ENCODE measurements at places on chromosomes 11 and 22.

- DNase-seq = no peak
Observed at GRCh38 chr11:2315395-2316168, 13.8 kb downstream of the TSPAN32 start.

GRCh38 chr11:10322401-10322800 lies 17.5 kb downstream of the ADM start:
- no peak for DNase-seq

DNA sequence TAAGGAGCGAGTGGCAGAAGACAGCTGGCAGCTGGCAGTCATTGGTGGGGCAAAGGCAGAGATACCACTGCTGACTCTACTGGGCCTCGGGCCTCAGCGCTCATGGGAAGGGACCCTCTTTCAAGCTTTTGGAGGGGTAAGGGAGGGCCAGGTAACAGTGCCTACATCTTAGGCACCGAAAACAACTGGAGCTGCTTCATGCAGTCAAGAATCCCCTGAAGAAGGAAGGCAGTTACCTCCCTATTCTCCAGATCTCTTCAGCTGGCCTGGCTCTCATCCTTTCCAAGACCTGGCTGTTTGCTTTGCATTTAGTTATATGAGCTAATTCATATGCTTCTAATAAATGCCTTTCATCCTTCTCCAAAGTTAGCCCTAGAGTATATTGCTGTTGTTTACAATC lies 15.8 kb upstream of the ZNF74 start:
- DNase-seq = no peak

- no peak for DNase-seq
Observed at GRCh38 chr22:37522482-37522881, 3.3 kb upstream of the CARD10 start.

GRCh38 chr22:31398231-31398630 lies 1.2 kb upstream of the DRG1 start:
- no peak for DNase-seq

- no peak for DNase-seq
Observed at GRCh38 chr11:46697303-46697702, 3.1 kb downstream of the ARHGAP1 start.

DNA sequence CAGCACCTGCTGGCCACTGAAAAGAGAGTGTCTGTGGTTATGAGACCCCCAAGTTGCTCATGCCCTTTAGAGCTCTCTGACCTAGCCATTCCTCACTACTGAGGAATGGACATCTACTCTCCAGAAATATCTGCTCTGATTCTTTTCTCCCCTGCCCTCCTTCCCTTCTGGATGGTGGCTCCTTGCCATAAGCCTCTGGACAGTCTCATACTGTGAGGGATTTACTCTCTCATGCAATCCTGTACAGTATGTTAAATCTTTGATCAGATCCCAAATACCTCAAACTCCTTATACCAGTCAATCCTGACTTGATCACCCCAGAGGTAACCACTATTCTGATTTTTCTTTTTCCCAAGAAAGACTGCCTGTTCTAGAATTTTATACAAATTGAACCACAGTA lies 80.7 kb downstream of the ARHGAP20 start:
- no peak for DNase-seq

GRCh38 chr11:96338910-96339705 lies 3.9 kb downstream of the MAML2 start:
- peak; percentile 52 for DNase-seq

DNA sequence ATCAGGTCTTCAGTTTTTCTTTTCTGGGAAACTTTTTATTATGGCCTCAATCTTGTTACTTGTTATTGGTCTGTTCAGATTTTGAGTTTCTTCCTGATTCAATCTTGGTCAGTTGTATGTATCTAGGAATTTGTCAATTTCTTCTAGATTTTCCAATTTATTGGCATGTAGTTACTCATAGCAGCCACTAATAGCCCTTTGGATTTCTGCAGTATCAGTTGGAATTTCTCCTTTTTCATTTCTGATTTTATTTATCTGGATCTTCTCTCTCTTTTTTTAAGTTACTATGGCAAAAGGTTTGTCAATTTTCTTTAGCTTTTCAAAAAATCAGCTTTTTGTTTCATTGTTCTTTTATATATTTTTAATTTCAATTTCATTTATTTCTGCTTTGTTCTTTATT lies 419.6 kb upstream of the KIRREL3 start:
- DNase-seq = no peak

- no peak for DNase-seq
Observed at GRCh38 chr11:129440028-129440713, 64.5 kb downstream of the BARX2 start.

DNA sequence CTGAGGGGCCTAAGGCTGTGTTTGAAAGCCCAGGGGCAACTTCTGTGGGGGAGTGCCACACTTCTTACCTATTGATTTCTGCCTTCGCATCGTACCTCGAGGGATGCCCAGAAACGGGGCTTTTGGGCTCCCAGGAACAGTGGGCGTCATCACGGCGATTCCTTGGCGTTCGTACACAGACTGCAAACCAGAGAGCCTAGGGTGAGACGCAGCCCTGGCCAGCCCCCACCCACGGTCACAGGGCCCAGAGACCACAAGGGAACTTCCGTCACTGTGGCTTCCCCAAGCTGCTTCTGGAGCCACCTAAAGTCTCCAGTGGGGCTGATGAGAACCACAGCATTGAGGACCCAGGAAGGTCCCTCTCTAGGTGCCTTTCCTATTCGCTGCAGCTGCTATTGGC lies 91.9 kb downstream of the CTTN start:
- no peak for DNase-seq

DNA sequence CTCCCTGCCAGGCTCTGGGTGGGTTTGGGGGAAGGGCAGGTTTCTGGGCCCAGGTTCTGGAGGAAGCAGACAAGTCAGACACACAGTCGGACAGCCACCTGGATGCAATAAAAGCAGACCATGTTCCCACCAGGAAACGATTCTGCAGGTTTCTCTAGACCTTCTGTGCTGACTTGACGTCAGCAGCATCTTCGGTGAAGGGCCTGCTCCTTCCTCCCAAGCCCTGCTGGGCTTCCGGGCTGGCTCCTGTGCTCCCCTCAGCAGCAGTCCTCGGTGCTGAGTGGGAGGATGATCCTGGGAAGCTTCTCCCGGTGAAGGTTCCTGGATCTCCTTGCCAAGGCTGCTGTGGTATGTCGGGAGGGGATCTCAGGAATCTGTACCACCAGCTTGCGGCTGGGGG lies 240.0 kb downstream of the GRIK4 start:
- no peak for DNase-seq

- DNase-seq = peak; percentile 81
Observed at GRCh38 chr22:22877523-22878210, 9.9 kb upstream of the IGLL5 start.
